Thyroid gland (tissue), 4 donors: ENCODE measurements at places on chromosomes 7 and 10. TPM values are rescaled to one million over a fixed set of nuclear protein-coding genes. Genes with fewer than 3 reads are reported as not detected.

DNA sequence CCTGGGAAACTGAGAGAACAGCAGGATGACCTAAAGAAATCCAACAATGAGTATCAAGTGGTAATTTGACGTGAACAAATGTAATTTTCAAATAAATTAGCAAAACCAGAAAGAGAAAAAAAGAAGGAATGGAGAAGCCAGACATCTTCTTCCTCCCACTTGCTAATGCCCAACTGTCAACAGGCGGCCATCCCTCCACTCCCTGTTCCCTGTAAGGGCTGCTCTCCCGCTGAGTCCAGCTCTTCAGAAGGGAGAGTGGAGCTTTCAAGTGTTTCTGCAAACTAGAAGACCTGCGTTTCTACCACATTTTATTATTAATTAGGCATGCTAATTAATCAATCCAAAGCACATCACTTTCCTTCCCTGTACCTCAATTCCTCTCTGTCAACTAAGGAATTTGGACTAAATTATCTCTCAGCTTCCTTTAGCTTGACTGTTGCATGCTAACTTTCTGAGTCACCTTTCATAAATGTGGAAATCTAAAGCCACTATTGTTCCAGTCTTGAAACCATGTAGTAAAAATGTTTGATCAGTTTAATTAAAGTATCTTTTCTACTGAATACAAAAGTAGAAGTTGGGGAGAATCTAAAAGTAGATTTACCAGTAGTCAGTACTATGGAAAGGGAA, 48.4 kb upstream of the CUL1 start:
- DNase-seq = no peak

DNA sequence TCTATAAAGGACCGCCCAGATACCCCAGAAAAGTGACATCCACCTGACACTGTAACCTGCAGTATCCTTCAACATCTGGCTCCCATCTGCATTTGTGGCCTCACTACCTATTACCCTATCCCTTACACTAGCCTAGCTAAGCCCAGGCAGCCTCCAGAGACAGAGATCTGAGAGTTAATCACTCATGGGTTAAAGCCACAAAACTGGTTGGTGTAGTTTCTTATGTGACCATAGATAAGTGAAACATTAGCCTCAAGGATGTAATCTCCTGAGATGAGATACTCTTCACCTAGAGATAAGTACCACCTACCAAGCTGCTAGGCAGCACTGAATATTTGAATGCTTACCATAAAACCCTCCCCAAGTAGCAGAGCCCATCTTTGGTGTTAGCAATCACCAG, 35.4 kb downstream of the CTTNBP2 start:
- DNase-seq = no peak

GRCh38 chr7:38822549-38822948, 86.4 kb downstream of the VPS41 start:
- DNase-seq = no peak

DNA sequence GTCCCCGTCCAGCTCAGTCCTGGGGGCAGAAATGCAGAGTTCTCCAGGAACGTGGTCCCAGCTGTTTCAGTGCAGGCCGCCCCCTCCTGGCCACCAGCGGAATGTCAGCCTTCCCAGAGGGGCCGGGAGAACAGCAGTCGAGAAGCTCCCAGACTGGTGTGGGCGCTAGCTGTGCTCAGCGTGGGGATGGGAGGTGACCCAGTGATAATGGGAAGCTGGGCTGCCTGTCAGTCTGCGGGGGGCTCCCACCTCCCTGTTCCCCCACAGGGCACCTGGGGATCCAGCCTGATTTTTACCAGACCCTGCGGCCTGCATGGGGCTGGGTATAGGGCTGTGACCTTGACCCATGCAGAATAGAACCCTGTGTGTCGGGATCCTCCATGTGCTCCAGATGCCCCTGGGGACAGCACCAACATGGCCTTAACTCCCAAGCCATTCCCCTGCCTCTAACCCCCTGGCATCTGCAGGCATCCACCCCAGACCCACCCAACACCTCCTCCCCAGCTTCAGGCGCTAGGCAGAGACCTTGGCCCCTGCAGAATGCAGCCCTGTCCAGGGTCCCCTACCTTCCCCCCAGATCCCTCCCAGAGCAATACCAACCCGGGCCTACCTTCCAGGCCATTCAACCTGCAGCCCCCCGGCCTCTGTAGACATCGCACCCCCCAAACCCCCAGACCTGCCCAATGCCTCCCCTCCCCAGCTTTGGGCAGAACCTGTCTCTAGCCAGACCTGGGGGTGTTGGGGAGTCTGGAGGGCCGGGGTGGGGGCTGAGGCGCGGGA, 880 bp upstream of the ELN start:
- peak; percentile 76 for DNase-seq

The NEUROG3 gene
- total RNA-seq = not detected

- DNase-seq = no peak
Observed at GRCh38 chr10:88226071-88226659, 357.0 kb downstream of the RNLS start.
